ENCODE measurements at places on chromosomes 6 and 20. TPM values are rescaled to one million over a fixed set of nuclear protein-coding genes. Genes with fewer than 3 reads are reported as not detected.

- no peak for DNase-seq
Observed at GRCh38 chr6:165913676-165914570, 250.9 kb upstream of the PDE10A start.

DNA sequence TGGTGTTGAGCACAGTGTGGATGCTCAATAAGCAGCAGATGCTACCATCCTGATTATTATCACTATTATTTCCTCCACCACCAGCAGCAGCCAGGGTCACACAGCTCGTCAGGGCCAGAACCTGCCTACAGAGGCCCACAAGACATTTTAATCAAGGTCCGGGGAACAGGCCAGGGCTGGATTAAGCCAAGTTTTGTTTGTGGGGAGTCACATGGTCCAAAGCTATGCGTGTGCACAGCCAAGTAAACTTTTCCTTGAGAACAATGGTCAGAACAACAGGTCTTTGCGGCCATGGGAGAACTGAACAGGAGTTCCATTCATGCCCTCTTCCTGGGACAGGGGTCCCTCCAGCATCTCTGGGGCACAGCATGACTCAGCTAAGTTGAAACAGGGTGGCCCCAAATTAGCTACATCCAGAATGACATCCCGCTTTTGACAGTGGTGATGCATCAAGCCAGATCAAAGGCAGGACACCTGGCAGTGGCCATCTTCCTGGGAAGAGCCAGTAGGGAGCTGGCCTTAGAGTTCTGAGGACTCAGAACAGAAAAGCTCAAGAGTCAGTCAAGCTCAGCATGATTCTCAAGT, 11.7 kb downstream of the SNTA1 start:
- DNase-seq: no peak

C6orf15 gene
- not detected for polyA plus RNA-seq

OCSTAMP gene
- not detected for polyA plus RNA-seq

- DNase-seq: no peak
Observed at GRCh38 chr6:30113003-30113759, at the start of gene TRIM31. Gene TRIM31 (minus strand): TSS chr6:30113090. CDS start chr6:30112805, 285 bp downstream.

DNA sequence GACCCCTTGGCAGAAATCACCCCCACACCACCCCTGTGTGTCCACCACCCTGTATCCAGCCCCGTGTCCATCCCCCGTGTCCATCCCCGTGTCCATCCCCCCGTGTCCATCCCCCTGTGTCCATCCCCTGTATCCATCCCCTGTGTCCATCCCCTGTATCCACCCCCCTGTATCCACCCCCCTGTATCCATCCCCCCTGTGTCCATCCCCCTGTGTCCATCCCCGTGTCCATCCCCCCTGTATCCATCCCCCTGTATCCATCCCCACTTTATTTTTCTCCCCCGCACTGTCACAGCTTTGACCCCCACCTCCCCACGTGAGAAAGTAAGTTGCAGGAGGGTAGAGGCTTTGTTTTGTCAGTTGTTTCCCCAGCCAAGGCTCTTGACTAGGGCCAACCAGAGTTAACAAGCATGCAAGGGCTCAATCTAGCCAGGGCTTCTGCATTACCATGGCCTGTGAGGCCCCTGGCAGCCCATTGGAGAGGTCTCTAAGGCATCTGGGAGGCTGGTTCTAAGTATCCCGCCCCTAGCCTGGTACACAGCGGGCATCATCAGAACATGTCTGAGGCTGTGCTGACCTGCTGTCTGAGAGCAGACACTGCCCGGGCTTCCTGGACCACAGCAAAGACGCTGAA, 18.1 kb upstream of the SIRPA start:
- no peak for DNase-seq

DNA sequence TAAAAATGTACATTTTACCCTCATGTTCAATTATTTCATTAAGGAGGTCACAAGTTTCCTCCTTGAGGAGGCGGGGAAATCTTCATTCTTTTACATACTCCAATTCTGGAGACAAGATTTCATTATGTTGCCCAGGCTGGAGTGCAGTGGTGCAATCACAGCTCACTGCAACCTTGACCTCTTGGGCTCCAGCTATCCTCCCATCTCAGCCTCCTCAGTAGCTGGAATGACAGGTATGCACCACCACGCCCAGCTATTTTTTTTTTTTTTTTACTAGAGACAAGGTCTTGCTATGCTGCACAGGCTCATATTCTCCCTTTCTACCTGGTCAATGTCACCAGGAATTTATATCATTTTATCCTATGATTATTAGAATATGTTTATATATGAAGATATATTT, 85.8 kb downstream of the FUT9 start:
- no peak for DNase-seq

DNA sequence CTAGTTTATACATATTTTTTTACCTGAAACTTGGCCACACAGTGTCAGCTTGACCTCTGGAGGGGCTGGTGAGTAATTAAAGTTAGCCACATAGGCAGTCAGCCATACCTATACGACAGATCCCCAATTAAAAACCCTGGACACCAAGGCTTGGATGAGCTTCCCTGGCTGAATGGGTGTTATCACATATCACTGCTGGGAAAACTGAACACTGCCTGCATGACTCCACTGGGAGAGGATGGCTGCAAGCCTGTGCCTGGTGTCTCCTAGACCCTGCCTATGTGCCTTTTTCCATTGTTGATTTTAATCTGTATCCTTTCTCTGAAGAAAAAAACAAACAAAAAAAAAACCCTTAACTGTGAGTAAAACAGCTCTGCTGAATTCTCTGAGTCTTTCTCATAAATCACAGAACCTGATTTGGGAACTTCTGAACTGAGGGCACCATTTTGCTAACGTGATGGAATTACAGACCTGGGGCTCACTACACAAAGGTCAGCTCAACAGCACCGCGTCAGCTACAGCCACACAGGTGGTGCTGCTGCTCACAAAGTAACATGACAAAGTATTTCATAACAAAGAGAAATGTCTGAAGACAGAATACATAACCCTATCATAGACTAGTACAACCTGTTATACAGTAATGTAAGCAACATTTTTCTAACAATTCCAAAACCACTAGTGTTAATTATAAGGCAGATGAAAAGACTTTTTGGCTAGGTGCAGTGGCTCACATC, 97.0 kb downstream of the SLC23A2 start:
- no peak for DNase-seq

DNA sequence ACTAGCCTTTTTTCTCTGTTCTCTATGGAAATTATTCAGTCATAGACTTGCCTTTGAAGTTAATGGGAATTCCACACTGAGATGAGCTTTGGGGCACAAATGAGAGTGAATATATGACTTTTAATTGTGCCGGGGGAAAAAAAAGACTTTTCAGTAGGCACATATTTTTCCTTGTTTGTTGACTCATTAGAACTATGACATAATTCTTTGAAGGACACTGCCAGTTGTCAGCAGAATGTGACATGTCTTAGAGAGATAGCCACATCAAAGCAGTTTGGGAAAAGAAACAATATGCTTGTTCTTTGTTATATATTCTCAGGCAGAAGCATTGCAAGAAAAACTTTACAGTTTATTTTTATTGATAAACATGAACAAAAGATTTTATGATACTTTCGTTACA, 138.3 kb downstream of the COL9A1 start:
- DNase-seq: no peak

GRCh38 chr20:19285436-19285835, 73.0 kb downstream of the SLC24A3 start:
- no peak for DNase-seq

ZC3H12D gene
- polyA plus RNA-seq: 0.32 TPM

GRCh38 chr20:6142348-6142993, 19.6 kb upstream of the FERMT1 start:
- DNase-seq: no peak

ASIP gene
- 0.28 TPM for polyA plus RNA-seq

SOX4 gene
- polyA plus RNA-seq: 143 TPM

DNA sequence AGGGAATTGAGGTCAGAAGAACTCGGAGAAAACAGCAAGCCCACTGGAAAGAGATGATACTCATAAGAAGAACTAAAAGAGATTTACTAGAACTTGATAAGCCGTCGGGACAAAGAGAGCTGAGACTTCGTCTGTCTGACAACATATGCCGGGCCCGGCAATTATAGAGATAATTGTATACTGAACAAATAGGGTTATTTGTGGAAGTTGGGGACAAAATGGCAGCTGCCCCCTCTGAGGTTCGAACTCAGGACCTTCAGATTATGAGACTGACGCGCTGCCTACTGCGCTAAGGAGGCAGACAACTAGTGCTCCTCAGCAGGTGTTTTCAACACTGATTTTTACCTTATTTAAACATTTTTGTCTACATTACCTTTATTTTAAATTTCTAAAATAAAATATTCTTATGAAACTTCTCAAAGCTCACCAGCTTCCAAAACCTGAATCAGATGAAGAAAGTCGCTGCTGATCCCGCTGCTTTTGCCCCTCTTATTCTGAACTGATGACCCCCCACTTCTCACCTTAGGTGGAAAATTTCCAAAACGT, 29.3 kb upstream of the TRIM27 start:
- no peak for DNase-seq

DNA sequence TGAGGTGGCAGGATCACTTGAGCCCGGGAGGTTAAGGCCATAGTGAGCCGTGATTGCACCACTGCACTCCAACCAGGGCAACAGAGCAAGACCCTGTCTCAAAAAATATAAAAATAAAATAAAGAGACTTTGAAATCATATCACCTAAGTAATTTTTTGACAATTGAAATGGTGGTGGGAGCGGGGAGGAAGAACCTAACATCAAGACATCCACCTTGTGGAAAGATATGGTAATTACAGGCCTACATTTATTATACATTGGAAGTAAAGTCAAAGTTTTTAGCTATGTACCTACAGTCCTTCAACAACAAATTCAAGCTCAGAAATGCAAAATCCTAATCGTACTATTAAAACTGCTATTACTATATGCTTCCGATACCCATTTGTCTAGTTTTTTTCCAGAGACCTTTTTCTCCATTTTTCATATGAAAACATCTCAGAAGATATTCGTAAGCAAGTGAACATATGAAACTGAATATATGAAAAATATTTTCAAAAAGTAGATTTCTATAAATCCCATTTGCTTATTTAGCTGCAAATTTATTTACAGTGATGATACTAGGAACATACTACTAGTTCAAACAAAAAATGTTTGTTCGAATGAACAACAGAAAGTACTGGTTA, 83.3 kb downstream of the SYCP2 start:
- no peak for DNase-seq

DNA sequence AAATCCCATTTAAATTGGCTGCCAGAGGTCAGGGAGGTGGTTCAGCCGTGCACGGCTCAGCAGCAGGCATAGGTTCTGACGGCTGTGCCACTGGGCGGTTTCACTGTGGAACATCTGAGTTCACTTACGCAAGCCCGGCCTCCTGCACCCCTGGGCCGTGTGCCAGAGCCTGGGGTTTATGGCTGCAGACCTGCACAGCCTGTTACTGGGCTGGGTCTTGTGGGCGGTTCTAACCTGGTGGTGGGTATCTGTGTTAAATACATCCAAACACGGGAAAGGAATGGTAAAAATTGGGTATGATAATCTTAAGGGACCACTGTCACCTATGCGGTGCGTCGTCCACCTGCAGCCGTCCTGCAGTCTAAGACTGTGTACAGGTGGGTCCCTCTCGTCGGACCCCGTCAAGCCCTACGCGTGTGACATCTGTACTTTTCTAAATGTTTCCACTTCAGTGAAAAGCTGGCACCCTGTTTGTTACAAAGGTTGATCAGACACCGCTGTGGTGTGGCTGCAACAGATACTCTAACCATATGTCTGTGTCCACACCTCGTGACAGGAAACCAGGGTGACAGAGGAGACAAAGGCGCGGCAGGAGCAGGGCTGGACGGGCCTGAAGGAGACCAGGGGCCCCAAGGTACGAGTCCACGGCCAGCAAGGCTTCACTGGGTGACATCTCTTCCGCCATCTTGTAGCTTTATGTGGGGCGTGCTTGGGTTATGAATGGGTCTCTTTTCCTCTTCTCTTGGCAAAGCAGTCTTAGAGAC, 21.5 kb downstream of the COL9A3 start:
- no peak for DNase-seq

DNA sequence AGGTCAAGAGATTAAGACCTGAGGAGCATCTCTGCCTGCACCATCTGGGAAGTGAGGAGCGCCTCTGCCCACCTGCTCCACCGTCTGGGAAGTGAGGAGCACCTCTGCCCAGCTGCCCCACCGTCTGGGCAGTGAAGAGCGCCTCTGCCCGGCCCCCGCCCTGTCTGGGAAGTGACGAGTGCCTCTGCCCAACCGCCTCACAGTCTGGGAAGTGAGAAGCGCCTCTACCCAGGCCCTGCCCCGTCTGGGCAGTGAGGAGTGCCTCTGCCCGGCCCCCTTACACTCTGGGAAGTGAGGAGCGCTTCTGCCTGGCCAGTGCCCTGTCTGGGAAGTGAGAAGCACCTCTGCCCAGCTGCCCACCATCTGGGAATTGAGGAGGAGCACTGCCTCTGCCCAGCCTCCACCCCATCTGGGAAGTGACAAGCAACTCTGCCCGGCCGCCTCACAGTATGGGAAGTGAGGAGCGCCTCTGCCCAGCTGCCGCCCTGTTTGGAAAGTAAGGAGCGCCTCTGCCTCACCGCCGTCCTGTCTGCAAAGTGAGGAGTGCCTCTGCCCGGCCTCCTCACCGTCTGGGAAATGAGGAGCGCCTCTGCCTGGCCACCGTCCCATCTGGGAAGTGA, 270.4 kb upstream of the NRSN1 start:
- DNase-seq: no peak

- no peak for DNase-seq
Observed at GRCh38 chr20:48795732-48796131, 32.1 kb downstream of the PREX1 start.

FOXF2 gene
- polyA plus RNA-seq: not detected

- no peak for DNase-seq
Observed at GRCh38 chr6:45105170-45105820, 222.8 kb upstream of the RUNX2 start.

CCR6 gene
- polyA plus RNA-seq: 0.12 TPM

TSPYL4 gene
- 63.5 TPM for polyA plus RNA-seq

DNA sequence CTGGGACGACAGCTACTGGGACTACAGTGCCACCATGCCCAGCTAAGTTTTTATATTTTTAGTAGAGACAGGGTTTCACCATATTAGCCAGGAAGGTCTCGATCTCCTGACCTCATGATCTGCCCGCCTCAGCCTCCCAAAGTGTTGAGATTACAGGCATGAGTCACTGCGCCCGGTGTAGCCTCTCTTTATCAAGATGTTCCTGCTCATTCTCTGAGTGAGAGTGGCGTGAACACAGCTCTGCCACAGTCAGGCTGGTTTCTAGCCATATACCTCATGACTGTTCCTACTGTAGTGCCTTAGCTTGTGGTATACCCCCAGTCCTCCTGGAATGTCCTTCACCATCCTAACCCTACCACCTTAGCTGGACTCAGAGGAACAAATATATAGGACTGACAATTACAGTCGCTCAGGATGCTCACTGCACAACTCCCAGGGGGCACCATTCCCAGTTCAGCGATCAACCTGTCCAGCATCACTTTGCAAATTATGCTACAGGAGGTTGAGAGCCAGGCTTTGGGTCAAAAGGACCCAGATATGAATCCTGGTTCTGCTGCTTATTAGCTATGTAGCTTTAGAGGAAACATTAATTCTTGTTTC, 86.3 kb downstream of the CHMP4B start:
- no peak for DNase-seq
